Forelimb muscle (tissue), 1 donor: ENCODE measurements at places on chromosomes 3 and 15. TPM values are rescaled to one million over a fixed set of nuclear protein-coding genes. Genes with fewer than 3 reads are reported as not detected.

DNA sequence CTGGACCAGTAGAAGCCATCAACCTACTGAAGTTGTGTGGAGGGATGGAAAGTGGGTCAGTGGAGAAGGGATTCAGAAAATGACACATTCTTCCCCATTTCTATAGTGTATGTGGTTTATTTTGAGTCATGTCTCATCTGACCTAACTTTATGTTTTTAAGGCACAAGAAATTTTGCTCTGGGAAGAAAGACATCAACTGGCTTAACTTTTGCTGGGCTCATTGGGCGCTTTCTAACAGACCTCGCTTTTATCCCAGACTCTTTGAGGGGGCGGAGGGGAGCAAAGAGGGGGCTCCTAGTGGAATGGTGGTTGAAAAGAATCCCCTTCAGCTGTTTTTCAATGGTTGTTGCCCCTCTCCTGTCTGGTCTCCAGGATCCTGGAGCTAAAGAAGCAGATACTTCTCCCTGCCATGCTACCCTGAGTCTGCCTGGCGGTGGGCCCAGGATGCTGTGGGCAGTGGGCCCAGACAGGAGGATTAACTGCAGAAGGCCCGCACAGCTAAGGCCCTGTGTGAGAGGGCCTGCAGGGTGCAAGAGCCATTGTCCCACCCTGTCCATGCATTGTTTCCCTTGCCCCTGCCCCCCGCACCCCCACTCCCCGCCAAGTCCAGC is 14.5 kb downstream of the CSRNP1 start:
- no peak for DNase-seq

GRCh38 chr15:95086531-95087252 is 855.3 kb downstream of the MCTP2 start:
- DNase-seq = peak; percentile 14

The KBTBD13 gene
- 2.0 TPM for polyA plus RNA-seq

- no peak for DNase-seq
Measured at GRCh38 chr3:13019243-13020095, 53.8 kb downstream of the IQSEC1 start.

The IFT80 gene
- 26.4 TPM for polyA plus RNA-seq

GRCh38 chr3:160667452-160667851 is 9.5 kb upstream of the ARL14 start:
- DNase-seq = no peak

The SELENOK gene
- polyA plus RNA-seq = 41.8 TPM

The SYNPR gene
- polyA plus RNA-seq = not detected

DNA sequence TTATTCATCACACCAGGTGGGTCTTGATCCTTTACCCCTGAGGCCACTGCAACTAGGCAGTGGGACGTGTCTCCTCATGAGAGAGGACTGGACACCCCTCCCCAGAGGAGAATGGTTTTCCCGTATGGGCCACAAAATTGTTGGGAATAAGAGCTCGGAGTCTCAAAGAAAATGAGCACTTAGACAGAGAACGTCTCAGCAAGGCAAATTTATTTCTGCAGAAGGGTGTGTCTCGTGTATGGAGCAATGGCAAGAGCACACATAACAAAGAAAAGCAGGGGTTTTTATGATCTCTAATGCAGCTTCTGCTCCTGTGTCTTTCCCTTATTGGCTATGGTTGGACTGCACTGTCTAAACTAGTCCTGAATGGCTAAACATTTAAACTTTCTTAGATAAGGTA is 803.5 kb downstream of the PLOD2 start:
- DNase-seq = no peak

DNA sequence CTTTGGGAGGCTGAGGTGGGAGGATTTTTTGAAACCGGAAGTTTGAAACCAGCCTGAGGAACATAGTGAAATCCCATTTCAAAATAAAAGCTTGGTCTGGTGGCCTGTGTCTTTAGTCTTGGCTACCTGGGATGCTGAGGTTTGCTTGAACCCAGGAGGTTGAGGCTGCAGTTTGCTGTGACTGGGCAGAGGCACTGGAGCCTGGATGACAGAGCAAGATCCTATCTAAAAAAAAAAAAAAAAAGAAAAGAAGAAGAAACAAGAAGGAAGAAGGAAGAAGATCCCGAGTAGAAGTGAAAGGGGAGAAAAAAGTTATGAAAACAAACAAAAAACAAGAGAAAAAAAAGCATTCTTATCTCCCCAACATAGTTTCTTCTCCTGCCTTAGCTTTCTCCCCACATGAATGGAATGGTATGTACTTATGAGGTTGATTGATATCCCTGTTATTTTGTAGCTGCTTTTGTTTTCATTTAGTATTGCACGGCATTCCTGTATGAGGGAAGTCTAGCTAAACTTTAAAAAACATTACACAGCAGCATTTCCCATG is 42.4 kb downstream of the TMEM40 start:
- DNase-seq = no peak

DNA sequence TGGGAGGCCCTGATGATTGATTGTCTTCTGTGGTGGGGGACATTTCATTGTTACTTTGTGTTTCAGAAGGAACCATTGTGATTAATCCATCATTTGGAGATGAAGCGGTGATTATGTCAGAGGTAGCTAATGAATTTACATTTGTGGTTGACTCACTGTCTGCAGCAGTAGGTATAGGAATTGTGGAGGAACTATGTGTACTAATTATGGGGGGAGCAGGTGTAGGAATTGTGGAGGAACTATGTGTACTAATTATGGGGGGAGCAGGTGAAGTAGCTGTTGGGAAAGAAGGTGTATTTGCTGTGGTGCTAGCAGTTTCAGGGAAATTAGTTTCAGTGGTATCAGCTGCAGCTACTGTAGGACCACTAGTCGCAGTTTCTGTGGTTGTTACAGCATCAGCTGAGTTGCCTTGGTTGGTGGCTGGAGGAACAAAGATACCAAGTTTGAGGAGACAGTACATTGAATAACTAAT is 6.9 kb downstream of the MUC13 start:
- no peak for DNase-seq

The ZNF620 gene
- 2.5 TPM for polyA plus RNA-seq

- DNase-seq = no peak
Measured at GRCh38 chr3:37346227-37347005, 172.0 kb upstream of the LRRFIP2 start.

The SLC9C1 gene
- 0.42 TPM for polyA plus RNA-seq

DNA sequence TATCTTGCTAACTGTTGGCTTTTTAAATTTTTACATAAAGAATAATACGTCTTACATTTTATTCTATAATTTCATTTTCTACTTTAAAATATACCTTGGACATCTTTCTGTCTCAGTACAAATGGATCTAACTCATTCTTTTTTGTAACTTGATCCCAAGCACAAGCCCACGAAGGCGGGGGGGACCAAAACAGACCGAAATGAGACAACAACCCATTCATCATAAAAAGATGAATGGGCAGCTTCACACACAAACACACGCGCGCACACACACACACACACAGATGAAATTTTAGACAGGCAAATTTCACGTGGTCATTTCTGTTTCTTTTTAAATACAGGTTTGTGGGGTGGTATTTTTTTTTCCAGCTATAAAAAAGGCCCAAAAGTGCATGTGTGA is 271.3 kb upstream of the TOPAZ1 start:
- no peak for DNase-seq

The CHST2 gene
- polyA plus RNA-seq = 4.0 TPM

The CHRM5 gene
- not detected for polyA plus RNA-seq

- DNase-seq = no peak
Measured at GRCh38 chr3:26708501-26708900, 85.9 kb downstream of the LRRC3B start.

The NOX5 gene
- 0.24 TPM for polyA plus RNA-seq

- no peak for DNase-seq
Measured at GRCh38 chr15:42084465-42085235, 9.7 kb downstream of the PLA2G4D start.

The FSTL1 gene
- 571 TPM for polyA plus RNA-seq

- DNase-seq = no peak
Measured at GRCh38 chr15:100642950-100643338, 40.6 kb downstream of the ASB7 start.

DNA sequence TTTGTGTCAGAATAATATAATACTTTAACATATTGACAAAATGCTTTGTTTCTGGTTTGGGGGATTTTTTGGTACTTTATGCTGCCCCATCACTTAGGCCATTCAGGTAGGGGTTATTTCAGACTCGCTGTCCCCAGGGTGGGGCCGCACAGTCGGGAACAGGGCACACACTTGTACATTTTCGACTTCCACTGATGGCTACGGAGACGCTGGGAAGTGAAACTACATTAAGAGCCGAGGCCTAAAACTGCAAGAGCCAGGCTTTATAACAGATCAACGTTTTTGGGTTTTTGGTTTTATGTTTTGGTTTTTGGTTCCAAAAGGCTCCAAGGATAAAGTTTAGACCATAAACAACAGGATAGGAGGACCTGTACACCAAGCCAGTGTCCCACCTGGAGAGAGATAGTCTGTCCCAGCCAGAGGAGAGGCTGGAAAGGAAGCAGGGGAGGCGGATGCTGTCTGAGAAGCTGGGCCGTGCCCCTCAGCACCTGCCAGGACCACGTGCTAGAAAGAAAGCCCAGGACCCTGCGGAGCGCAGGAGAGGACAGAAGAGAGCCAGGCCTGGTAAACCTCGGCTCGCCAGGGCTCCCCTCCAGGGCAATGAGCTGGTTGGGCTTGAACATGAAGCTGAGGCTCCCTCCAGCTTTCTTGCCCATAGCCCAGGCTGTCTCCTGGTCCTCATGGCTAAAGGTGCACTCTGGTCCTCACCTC is 111.7 kb downstream of the CHSY1 start:
- DNase-seq = no peak

DNA sequence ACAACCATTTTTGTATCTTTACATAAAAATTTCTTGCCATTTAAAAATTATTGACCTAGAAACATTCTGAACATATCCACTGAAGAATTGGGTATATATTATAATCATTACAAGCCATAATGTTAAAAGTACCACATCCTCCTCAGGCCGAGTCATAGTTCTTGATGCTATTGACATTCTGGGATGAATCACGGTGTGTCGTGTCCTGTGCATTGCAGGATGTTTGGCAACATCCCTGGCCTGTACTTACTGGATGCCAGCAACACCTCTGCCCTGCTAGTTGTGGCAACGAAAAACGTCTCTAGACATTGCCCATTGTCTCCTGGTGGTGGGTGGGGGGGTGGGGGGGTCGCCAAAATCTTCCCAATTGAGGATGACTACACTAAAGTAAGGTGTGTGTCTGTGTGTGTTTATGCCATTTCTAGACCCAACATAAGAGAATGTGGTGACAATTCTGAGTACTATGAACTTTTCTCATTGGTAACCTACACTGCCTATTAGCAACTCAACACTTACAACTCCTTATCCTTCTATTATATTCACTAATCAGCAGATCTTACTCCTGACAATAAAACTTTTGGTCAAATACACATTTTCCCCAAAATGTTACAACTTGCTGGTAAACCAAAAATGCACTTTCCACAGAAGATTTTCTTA is 471.6 kb downstream of the FOXP1 start:
- DNase-seq = no peak

- DNase-seq = no peak
Measured at GRCh38 chr3:85297291-85297690, 338.5 kb downstream of the CADM2 start.

DNA sequence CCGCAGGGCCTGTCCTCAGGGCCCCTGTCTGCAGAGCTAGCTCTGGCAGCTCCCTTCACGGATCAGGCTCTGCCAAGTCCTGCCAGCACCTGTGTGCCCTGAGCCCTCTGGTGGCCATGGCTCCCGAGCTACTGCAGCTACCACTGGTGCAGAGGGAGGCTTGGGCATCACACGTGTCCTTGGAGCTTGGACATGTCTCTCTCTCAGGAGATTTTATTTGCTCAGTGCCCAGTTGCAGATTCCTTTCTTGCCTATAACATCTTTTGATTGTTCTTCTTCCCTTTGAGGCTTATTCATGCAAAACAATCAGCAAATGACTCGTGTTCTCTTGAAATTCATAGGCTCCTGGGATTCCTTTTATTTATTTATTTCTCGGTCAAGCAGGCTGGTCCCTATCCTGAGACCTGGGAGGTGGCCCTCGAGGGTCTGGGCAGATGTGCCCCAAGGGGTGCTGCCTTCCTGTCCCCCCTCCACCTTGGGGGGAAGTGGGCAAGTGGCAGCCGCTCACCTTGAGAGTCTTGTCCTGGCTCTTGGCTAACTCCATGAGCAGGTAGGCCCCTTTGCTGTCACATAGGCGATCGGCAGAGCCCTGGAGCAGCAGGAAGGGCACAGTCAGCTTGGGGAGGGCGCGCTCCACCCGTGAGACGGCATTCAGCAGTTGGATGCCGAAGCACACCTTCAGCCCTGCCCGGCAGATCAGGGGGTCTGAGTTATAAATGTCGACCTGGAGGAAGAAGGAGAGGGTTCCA is 21.9 kb downstream of the ABTB1 start:
- DNase-seq = no peak
